ENCODE measurements at places on chromosomes 1 and 21.

GRCh38 chr1:216824511-216824910, 101.3 kb upstream of the ESRRG start:
- DNase-seq, result no peak

GRCh38 chr21:27756191-27756590, 789.3 kb upstream of the ADAMTS5 start:
- no peak for DNase-seq

GRCh38 chr1:170303034-170303433, 157.3 kb downstream of the NTMT2 start:
- no peak for DNase-seq

- no peak for DNase-seq
Measured at GRCh38 chr1:217333939-217334338, 297.0 kb downstream of the GPATCH2 start.

DNA sequence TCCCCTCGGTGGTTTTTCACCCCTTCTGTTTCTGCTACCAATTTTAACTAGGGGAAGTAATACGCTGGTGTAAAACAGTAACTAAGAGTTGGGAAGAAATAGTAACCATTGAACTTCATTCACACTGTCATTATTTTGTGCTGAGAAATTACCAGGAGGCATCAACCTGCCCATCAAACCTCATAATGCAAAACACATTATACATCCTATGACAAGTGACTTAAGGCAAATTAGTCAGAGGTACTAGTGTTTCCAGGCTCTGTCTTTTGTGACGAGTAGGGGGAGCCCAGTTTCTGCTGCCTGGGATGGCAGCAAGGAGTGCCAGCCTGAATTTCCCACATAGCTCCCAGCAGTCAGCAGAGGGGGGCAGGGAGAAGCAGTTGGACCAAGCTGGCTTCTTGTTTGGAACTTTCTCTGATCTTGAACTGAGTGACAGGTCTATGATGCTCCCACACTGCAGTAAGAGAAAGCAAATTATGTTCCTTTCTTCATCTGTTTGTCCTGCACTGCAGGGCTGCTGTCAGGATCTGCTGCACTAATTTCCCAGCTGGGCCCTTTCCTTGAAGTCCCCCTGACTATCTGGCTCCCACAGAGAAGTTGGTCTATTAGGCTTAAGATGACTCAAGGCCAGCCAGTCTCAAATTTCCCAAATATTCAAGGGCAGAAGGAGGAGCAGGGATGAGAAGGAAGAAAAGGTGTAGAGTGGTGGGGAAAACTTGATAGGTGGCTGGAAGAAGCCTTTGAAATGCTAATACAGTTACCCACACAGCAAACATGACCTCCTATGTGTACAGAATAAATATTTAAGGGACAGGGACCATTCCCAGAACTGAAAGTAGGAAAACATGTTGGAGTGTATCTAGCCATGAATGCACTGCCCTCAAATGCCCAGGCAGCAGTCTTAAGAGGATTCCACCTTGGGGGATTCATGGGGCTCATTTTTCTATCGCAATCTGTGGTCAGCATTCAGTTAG, 322.8 kb downstream of the SEC16B start:
- no peak for DNase-seq

- DNase-seq, result no peak
Measured at GRCh38 chr1:232183266-232183800, 446.6 kb downstream of the SIPA1L2 start.

DNA sequence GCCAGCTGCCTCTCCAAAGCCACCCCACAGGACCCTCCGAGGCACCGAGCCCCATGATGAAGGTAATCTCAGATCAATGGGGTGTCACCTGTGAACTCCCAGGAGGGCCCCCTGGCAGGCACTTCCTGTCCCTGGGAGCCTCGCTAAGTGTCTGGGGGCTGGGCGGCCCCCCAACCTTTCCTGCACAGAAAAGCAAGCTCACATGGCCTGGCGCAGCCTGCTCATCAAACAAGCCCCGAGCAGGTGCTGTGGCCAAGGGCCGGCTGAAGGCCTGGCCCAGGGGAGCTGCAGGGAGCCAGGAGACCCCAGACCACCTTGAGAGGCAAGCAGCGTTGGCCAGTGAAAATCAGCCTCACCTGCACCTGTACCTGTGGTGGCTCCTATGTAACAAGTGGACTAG, 2.9 kb downstream of the RIPK4 start:
- no peak for DNase-seq

DNA sequence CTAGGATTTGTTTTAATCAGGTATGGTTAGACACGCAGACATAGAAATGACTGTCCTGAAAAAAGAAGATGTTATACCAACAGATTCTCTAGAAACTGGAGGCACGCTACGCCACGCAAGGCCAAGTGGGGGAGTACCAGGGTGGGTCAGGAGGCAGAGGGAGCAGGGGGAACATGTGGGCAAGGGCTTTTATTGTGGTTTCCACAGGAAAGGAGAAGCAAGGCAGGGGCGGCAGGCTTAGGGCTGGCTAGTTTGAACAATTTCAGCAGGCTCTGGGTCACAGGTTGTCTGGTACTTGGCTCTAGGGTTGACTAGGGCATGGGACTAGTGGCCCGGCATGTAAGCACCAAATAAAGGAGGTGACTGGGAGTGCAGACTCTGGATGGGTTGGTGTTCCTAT, 7.2 kb downstream of the MTARC2 start:
- DNase-seq, result no peak

- no peak for DNase-seq
Measured at GRCh38 chr1:146032631-146033219, 11.2 kb upstream of the HJV start.

GRCh38 chr21:16912075-16912474, 600.8 kb upstream of the CXADR start:
- no peak for DNase-seq

GRCh38 chr1:41151846-41152245, 90.3 kb downstream of the SCMH1 start:
- no peak for DNase-seq

DNA sequence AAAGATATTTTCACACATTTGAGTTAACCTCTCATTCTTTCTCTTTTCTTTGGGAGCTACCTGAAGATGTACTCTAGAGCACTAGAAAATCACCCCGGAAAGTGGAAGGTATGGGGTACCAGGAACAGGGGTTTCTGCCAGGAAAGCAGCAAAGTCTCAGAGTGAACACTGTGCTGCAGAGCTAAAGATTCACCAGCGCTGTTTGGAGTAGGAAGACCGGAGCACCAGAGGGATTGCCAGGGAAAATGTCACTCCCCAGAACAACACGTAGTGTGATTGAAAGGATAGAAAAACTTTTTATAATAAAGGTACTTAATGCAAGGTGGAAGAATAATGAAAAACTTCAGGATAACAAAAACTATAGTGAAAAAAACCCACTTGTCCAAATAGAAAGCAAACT, 26.7 kb upstream of the KCNK1 start:
- no peak for DNase-seq

- no peak for DNase-seq
Measured at GRCh38 chr1:163737261-163737660, 415.5 kb downstream of the NUF2 start.

- no peak for DNase-seq
Measured at GRCh38 chr1:89986020-89986419, 8.9 kb upstream of the ZNF326 start.

DNA sequence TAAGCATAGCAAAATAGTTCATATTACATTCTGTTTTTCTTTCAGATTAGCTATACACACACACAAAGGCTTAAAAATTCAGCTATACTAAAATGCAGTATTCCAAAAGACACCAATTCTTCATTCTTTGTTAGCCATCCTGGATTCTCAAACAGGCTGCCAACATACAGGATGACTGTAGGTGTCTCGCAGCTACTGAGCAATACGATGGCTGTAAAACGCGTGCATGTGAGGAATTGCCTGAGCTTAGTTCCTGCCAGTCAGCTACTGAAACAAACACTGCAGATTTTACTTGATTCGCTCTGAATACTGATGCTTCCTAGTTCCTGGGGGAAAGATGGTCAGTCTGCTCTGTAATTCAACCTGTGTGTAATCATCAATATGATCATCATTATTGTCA, 24.7 kb upstream of the HMGN1 start:
- no peak for DNase-seq

DNA sequence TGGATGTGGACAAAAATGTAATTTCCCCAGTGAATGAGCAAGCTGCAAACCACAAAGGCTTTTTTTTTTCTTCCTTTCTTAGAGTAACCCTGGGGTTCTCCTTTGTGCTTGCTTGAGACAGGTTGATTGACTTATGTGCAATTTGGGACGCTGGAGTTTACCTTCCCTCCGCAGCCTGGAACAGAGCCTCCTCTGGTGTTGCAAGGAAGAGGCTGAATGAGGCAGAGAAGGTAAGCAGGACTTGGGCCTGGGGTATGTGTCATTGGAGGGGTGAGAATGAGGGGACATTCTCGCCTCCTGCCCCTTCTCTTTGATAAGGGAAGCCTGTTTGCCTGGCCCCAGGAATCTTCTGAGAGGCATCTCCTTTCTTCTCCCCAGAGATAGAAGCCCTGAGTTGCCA, 49.8 kb downstream of the NFASC start:
- DNase-seq, result no peak

- no peak for DNase-seq
Measured at GRCh38 chr1:55478742-55479141, 263.6 kb upstream of the USP24 start.

- DNase-seq, result no peak
Measured at GRCh38 chr21:34545079-34545884, 33.3 kb upstream of the KCNE1 start.

GRCh38 chr1:83512373-83513193, 486.3 kb downstream of the TTLL7 start:
- DNase-seq, result no peak

DNA sequence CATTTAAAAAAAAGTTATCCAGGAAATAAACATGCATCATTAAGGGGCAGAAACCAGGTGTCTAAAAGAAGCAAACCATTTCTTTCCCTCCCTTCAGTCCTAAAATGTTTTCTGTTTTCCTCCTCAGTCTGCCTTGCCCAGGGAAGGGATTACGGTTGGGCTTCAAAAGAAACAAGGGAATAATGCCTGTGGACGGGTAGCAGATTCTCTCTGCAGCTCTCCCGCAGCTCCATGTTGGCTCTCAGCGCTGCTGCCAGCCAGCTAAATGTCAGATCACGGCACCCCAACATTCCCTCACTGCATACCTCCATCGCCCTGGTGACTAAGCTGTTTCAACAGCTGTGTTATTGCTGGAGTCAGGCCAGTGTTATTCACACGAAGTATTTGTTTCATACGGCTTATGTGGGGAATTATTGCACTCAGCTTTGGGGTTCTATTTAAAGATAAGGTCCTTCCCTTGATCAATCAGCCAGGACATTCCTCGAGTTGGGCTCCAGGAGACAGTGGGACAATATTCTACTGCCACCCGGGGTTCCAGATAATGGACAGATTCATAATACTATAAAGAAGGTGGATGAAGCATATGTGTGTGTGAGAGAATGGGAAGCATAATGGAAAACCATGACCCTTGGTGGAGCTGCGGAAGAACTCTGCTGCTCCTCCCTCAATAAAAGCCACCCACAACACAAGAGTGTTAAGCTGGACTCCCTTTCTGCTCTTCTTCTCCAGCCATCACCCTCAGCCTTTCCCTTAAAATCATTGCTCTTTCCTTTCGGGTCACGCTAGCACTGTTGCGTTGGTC, 58.2 kb downstream of the WLS start:
- DNase-seq, result no peak

GRCh38 chr1:201051399-201051798, 27.9 kb upstream of the KIF21B start:
- no peak for DNase-seq

- peak; percentile 76 for DNase-seq
Measured at GRCh38 chr1:109263597-109264378, 14.4 kb downstream of the CELSR2 start.

- no peak for DNase-seq
Measured at GRCh38 chr1:119981986-119982815, 85.9 kb upstream of the ADAM30 start.

- no peak for DNase-seq
Measured at GRCh38 chr1:170126696-170127095, 19.1 kb upstream of the NTMT2 start.

GRCh38 chr21:21030311-21030710, 32.1 kb downstream of the NCAM2 start:
- no peak for DNase-seq

GRCh38 chr1:53246261-53247134, 8.2 kb upstream of the MAGOH start:
- DNase-seq, result no peak

DNA sequence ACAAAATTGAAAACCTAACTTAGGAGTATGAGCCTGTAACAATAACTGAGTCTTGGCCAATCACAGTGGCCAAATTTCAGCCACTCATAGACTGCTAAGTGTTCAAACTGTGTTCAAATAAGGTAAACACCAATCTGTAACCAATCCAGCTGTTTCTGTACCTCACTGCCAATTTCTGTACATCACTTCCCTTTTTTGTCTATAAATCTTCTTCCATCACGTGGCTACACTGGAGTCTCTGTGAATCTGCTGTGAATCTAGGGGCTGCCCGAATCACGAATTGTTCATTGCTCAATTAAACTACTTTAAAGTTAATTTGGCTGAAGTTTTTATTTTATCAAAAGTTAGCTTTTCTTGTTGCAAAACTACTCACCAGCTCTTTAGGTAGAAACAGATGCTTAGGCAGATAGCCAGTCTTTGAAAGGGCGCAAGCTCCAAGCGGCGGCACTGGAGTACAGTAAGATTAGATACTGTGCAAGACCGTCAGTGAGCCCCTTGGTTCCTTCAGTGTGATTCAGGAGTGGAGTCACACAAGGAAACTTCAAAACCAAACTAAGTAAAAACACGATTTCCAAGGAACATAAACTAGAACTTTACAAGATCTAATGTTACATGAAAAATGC, 43.2 kb upstream of the ADGRL2 start:
- no peak for DNase-seq

- DNase-seq, result no peak
Measured at GRCh38 chr1:155051777-155052398, 772 bp downstream of the ADAM15 start.

DNA sequence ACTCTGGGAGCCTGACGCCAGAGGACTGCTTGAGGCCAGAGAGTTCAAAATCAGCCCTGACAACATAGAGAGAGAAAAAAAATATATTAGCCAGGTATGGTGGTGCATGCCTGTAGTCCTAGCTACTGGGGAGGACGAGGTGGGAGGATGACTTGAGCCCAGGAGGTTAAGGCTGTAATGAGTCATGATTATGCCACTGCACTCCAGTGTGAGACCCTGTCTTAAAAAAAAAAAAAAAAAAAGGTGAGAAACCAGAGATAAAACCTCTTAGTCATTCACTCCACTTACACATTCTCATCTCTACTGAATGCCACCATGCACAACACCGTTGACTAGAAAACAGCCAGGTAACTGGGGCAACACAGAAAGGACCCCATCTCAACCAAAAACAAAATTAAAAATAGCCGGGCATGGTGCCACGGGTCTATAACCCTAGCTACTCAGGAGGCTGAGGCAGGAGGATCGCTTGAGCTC, 178.1 kb downstream of the SLC45A1 start:
- no peak for DNase-seq

GRCh38 chr1:40662151-40662550, 3.3 kb downstream of the RIMS3 start:
- DNase-seq, result no peak

Data from stimulated activated CD8-positive, alpha-beta memory T cell treated with anti-CD3 and anti-CD28 coated beads, Interleukin-2, amount 100 ng/mL, for 48 hours (primary cell).